ENCODE measurements at places on chromosomes 3 and 15.
A peak's percentile ranks its signal among the peaks of the same experiment; 100 is the strongest.

DNA sequence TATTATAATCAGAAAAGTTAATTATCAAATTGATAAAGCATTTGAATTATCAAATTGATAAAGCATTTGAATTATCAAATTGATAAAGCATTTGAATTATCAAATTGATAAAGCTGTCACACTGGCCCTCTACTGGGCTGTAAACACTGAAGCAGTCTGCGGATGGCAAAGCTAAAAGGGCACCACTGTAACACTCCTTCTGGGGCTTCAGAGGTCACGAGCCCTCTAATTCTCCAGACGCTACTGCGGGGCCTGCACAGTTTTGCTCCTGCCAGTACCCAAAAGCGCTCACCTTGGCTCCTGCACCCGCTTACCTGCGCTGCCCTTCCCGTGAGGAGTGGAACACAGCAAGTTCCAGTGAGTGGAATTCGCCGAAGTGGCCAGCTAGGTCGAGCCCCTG is 409.0 kb upstream of the KCNMB2 start:
- no peaks in the 10 kb centered on the region for H3K4me1 ChIP-seq
- no peaks in the 10 kb centered on the region for H3K27me3 ChIP-seq
- no peak overlapping the region for H3K4me3 ChIP-seq
- DNase-seq, result no peak
- no peaks in the 10 kb centered on the region for H3K36me3 ChIP-seq

DNA sequence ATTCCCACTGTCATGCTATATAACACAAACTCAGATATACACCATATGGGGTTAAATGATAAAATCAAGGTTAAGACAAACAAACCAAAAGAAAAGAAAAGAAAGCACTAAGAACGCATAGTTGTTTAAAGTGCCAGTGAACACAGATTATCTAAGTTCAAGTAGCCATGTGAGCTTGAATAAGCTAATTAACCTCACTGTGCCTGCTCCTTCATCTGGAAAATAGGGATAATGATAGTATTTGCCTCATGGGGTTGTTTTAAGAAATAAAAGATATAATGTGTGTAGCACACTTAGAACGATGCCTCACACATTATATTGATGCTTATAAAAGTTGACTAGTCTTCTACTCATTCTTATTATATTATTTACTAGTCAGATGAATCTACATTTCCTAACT is 72.6 kb upstream of the IL12A start:
- H3K27ac ChIP-seq, result no peak overlapping the region
- no peak for DNase-seq
- H3K36me3 ChIP-seq, result no peaks in the 10 kb centered on the region
- H3K27me3 ChIP-seq, result no peaks in the 10 kb centered on the region
- no peak overlapping the region for H3K4me3 ChIP-seq
- no peaks in the 10 kb centered on the region for H3K4me1 ChIP-seq

DNA sequence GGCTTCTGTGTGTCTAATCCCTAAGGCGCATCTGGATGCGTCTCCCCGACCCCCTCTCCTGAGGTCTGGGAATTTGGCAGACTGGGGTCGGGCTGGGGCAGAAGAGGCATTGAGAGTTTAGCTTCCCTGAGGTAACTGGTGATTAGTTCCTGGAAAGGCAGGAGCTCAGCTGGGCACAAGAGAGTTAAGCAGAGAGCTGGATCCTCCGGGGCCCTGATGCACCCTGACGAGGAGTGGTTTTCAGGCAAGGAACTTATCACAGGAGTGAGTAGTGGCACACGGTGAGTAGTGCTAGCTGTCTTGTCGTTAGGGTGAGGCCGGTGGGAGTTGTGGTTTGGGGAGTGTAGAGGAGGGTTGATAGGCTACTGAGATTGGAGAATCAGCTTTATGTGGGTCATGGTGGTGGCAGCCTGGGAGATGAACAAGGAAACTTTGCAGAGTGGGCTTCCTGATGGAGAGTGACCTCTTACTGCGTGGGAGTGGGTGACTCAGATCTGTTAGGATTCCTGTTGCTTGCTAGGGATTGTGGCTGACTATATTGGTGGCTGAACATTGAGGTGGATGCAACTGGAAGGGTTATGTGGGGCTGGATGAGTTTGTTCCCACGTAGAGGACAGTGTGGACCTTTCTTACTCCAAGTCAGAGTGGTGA is 897 bp downstream of the RAD54L2 start:
- no peak for DNase-seq
- peak overlapping the region; percentile 69 for H3K4me3 ChIP-seq
- H3K27ac ChIP-seq, result peak overlapping the region; percentile 78
- H3K36me3 ChIP-seq, result peaks cover 6% of the 10 kb centered on the region
- H3K4me1 ChIP-seq, result peaks cover 13% of the 10 kb centered on the region

DNA sequence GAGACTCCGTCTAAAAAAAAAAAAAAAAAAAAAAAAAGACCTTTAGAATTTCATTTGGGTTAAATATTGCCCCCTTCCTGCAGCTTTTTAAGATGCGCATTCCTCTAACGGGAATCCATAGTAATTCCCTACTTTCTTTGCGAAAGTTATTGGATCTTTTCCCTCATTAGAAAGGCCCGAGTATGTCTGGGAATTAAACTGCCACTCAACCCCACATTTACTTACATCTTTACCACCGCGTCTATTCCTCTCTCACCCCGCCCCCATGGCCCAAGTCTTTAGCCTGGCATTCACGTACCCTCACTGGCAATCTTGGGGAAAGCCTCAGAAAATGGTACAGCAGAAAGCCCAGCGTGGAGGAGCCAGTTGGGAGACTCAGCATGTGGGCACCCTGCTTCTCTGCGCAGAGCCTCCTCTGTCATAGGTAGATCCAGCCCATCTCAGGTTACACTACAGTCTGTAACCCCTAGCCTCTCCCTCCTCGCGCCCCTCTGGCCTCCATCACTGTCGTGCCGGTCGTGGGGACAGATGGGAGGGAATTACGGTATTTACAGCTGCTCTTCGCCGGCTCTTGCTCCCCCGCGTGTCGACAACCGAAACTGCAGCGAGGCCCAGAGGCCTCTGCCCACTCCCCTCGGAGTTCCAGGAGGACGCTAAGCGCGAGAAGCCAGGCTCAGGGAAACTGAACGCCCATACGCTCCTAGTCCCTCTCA is 6.4 kb upstream of the ANKDD1A start:
- DNase-seq, result peak; percentile 82
- no peaks in the 10 kb centered on the region for H3K36me3 ChIP-seq
- peaks cover 4% of the 10 kb centered on the region for H3K4me1 ChIP-seq
- peak overlapping the region; percentile 10 for H3K27ac ChIP-seq
- peak overlapping the region; percentile 16 for H3K4me3 ChIP-seq

DNA sequence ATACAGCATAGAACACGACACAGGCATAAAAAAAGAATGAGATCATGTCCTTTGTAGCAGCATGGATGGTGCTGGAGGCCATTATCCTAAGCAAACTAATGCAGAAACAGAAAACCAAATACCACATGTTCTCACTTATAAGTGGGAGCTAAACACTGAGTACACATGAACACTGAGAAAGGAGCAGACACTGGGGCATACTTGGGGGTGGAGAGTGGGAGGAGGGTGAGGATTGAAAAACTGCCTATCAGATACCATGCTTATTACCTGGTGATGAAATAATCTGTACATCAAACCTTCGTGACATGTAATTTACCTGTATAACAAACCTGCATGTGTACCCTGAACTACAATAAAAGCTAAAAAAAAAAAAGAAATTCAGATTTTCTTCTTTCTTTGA is 100.4 kb downstream of the PPM1L start:
- no peak overlapping the region for H3K27ac ChIP-seq
- DNase-seq, result no peak
- no peaks in the 10 kb centered on the region for H3K4me1 ChIP-seq
- H3K27me3 ChIP-seq, result no peaks in the 10 kb centered on the region
- no peak overlapping the region for H3K4me3 ChIP-seq

GRCh38 chr3:152452318-152452717 is 183.6 kb downstream of the MBNL1 start:
- no peaks in the 10 kb centered on the region for H3K27me3 ChIP-seq
- no peak for DNase-seq
- H3K27ac ChIP-seq, result no peak overlapping the region
- peaks cover 5% of the 10 kb centered on the region for H3K36me3 ChIP-seq
- H3K4me1 ChIP-seq, result no peaks in the 10 kb centered on the region
